ENCODE measurements at places on chromosomes 2 and 18.

- no peak for DNase-seq
Measured at GRCh38 chr2:37798315-37799005, 126.6 kb upstream of the RMDN2 start.

DNA sequence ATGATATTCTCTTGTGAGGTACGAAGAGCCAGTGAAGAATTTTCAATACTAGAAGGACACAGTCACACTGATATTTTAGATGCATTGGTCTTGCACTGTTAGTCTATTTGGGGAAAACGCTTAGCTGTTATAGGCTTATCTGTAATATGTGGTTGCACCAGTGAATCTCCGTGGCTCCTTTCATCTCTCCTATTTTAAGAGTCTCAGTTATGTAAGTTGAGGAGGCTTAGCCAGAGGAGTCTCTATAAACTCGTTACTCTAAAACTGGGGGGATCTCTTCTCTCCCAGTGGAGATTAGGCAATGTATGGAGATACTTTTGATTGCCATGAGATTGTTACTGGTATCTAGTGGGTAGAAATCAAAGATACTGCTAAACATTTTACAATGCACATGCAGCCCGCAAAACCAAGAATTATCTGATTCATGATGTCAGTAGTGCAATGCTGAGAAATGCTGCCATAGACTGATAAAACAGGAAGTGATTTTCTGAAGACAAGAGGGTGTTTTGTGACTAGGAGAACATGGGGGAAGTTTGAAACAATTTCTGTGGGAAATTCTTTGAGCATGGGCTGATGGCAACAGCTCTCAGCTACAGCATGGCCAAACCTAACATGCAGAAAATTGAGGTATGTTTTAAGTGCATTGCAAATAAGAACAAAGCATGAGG is 339.1 kb downstream of the SOX11 start:
- no peak for DNase-seq

GRCh38 chr18:79093986-79094385 is 24.8 kb downstream of the ATP9B start:
- DNase-seq, result no peak

DNA sequence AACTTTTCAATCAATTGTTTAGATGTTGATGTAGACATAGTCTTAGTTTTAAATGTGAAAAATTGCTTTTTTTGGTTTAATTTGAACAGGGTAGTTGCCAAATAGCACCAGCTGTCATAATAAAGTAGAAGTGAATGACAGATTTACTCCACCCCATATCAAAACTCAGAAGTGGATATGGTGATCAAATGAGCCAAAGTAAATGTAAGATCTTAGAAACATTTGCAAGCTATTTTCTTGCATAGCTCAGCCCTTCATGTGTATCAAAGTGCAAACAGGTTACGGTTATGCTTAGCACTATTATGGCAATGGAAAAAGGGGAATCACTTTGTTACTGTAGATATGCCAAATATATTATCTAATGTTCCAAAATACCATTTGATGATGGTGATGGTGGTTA is 540.9 kb upstream of the NRP2 start:
- DNase-seq, result no peak

GRCh38 chr2:49901202-49902065 is 747.1 kb upstream of the FSHR start:
- DNase-seq, result no peak

DNA sequence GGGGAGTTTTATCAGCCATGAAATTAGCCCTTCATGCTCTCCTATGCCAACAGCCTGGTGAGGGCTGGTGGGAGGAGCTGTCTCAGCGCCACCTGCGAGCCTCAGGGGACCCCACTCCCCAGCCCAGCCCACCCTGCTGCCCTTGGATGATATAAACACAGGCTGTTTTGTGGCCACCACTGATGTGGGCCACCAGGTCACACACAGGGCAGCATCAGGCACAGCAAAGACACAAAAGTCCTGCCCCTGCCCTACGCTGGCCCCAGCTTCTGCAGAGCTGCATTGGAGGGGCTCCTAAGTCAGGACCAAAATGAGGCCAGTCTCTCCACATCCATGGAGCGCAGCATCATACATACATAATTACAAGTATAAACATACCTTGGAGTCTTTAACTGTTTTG is 110.6 kb upstream of the TEX51 start:
- DNase-seq, result no peak

DNA sequence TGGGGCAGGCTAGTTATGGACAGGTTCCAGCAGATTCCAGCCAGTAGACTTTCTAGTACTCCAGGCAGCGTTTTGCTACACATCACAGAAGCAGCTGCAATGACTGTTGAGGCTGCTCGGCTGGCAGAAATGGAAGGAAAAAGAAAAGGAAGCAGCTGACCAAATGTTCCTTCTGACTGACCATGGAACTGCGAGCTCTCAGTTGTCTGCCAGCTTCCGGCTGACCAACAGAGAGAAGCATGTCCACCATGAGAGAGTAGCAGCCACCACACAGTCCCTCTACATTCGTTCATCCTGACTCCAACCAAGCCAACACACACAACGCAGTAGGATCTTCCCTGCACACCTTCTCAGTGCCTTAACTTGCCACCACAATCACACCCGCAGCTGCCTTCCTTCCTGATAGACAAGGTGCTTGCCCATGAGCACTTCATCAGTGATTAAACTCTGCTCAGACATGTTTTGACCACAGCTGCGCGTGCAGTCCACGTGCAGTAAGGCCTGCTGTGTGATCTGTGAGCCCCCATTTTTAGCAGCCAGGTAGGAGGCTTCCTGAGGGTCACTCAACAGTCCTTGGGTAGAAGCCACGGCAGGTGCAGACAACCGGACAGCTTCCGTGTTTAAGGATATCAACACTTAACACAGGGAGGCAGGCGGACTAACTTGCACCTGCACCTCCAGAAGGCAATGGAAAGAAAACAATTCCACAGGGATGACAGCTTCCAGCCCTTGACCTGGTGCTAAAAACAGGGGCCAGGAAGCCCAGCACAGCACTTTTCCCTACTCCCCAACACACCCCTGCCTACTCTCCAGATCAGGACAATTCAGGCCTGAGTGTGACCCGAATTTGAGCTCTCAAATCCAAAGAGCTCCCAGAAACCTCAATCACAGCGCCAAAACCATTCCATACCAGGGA is 996 bp downstream of the TGFBRAP1 start:
- DNase-seq, result no peak

DNA sequence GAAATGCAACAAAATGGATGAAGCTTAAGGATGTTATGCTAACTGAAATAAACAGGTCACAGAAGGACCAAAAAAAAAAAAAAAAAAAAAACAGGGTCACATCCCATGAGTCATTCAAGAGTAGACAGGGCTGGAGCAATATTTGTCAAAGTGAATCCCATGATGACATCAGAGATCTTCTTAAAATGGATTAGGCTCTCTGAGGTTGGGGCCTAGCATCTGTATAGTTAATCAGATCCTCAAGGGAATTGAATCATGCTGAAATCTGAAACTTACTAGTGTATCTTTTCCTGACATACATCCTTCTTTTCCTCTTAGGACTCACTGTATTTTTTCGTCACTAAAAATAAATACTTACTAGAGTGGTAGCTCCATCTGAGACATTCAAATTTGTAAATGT is 380.6 kb upstream of the NXPH2 start:
- no peak for DNase-seq

DNA sequence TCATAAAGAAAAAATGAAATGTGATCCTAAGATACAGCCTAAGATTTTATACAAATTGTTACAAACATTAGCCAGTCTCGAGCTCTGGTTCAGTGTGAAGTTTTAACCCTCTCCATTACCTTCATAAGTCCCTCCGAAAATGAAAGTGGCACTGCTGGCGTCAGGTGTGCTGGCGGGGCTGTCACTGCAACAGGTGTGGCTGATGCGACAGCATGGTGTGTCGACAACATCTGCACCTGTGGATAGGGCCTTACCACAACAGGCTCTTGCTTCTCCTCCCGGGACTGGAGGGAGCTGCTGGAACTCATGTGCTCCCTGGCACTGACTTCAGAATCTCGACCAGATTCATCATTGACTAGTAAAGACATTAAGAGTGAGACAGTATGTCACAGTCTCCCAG is 10.3 kb downstream of the SAP130 start:
- no peak for DNase-seq

DNA sequence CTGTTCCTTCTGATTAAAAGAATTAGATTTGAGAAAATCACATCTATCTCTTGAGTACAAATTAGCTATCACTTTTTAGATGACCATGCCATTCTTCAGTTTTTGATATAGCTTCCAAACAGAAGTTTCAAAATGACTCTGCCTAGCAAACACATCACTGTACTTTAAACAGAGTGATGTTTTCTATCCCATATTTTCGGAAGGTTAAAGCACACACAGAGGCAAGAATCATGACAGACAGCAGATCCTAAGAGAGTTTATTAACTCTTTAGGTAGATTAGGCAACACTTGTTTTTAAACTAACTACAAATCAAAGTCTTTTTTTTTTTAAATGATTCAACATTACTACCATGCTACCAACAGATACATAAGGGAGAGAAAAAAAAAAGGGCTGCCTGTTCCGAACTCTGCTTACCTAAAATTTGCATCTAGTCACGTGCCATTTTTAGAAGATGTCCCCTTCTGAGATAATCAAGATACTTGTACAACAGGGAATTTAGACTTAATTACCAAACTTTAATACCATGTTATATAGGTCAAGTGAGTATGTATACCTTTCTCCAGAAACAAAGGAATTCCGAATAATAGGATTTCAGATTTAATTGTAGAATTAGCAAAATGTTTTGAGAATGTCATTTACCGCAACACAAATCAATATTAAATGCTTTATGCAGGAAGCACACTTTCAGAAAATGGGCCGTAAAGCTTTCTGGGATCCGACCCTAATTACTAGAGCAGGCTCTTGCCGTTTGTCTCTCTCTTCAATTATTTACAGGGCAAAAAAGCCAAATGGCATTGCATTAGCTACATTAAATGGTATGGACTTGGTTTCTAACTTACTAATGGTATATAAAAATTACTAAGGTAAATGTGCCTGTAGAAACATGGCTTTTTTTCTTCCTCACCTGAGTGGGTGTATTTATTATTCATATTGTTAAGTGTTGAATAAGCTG is 2.6 kb downstream of the RBMS1 start:
- DNase-seq, result no peak

DNA sequence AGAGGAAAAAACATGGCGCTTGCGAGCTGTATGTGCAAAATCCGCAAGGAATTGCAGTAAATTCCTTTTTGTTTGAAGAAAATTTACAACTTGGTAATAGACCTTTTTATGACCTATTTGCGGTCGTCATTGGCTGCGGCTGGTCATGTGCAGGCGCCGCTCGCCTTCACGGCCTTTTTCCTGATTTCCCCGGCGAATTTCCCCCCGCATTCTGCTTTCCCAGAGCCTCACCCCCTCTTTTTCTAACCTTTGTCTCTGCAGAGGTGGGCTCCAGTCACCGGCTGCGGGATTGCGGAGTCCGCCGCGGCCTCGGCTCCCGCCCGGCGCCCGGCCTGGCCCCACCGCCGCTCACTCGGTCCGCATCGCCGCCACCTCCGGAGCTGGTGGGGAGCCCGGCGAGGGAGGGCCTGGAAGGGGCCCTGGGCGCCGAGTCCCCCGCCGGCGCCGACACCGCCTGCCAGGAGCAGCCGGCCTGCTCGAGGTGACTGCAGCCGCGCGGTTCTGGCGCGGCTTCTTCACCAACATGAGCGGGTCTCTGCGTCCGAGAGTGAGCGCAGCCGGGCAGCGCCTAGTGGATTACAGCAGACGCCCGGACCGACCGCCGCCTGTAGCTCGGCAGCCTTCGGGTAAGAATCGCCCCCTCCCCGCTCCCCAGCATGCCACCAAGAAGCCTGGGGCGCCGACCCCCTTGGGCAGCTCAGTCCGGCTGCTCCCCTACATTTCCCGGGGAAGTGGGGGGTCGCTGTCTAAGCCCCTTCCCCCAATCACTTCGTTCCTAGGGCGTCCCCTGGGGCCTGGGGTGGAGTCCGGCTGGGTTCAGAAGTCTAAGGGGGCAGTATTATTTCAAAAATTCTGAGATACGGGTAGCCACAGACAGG is 7.1 kb downstream of the HOXD8 start:
- no peak for DNase-seq

DNA sequence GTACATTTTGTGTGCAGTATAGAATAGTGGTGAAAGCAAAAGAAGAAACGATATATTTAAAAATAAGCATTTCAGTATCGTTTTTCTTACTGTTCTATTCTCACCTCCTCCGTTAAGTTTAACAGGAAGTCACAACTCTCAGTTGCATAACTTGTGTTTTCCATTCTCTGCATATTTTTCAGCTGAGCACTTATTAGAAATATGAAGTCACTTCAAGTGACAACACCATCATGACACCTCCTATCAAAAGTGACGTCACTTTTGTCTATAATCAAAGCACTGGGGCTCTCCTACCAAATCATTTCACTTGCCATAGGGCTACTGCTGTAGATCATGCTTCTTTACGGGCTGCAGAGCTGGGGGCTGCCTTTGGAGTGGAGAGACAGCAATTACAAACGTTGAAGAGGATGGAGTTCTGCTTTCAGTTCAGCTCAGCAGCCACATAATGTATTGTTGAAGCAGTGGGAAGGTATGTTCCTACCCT is 36.3 kb downstream of the STAT4 start:
- no peak for DNase-seq

GRCh38 chr2:11767779-11768178 is 21.3 kb downstream of the LPIN1 start:
- DNase-seq, result no peak

DNA sequence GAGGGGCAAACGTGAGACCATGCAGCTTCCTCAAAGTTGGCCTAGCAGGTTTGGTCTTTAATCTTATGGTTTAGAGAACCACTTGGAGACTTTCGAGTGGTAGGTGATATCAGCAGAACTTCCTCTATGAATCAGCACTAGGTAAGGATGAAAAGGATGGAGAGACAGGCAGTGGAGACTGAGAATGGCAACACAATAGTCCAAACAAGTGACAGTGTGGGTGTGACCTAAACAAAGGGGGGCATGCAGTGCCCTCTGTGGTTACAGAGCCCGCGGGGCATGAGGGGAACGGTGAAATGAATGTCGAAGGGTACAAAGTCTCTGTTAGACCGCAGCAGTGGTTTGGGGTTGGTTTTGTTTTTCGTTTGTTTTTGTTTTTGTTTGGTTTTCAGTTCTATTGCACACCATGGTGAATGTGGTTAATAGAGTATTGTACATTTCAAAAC is 143.9 kb downstream of the L3MBTL4 start:
- no peak for DNase-seq

- no peak for DNase-seq
Measured at GRCh38 chr2:196159221-196159892, 12.0 kb downstream of the STK17B start.

- no peak for DNase-seq
Measured at GRCh38 chr18:25459814-25460213, 107.8 kb upstream of the ZNF521 start.

DNA sequence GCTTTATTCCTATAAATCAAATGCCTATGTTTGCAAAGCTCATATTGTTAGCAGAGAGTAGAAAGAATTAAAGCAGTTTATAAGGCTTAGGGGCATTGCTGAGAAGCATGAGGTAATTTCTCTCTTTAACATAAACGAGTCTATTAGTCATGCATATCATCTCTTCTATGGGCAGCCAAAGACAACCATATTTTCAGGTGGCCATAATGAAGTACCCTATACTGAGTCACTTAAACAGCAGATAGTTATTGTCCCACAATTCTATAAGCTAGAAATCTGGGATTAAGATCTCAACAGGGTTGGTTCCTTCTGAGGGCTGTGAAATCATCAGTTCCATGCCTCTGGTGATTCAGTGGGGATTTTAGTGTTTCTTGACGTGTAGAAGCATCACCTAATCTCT is 277.5 kb downstream of the NR4A2 start:
- no peak for DNase-seq

- DNase-seq, result no peak
Measured at GRCh38 chr2:140586379-140586778, 1544.4 kb downstream of the LRP1B start.

Measured in activated B cell treated with CpG ODN at 0.5 μM for 24 hours (primary cell).